ENCODE measurements at places on chromosomes 2 and 18.

- DNase-seq = peak; percentile 27
These were observed 479 bp downstream of the RAB11FIP5 start for GRCh38 chr2:73112026-73112912.

- DNase-seq = no peak
These were observed 322.3 kb upstream of the EPAS1 start for GRCh38 chr2:45974762-45975408.

DNA sequence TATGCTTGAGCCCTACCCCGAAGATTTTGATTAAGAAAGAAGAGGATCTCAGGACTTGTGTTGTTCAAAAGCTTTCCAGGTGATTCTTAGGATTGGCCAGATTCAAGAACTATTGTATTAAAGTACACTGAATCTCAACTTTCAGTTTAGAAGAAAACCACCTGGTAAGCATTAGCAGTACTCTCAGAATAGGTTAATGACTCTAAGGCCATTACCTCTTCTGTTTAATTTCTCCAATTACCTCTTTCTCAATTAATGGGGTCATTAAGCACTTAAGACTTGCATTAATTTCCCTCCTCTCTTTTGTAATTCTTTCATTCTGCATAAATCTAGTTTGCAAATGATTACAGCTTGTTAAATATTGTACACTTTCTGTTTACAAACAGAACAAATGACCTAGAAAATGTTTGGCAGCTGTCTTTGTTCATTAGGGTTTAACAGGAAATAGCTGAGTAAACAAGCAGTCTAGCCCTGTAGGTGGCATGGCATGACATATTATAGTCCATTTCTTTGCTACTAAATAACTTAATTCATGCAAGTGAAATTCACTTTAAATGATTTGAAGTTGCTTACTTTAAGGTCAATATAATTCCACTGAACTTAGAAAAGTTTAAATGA is 20.4 kb upstream of the TDRD15 start:
- peak; percentile 26 for DNase-seq

DNA sequence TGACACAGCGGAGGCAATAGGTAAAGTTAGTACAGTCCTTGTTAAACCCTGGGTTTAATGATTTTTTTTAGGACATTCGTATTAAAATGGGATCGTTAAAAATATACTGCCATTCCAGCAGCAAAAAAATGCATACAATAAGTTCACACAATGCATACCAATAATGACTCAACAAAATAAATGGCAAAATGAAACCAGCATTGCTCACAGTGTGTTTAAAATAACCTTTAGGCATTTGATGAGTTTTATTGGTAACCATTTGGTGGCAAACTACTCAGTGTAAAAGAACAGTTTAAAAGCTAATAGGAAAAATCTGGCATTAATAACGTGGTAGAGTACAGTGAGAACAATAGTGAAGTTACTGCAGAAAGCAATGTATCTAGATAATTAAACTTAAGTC is 539.0 kb upstream of the PIK3C3 start:
- no peak for DNase-seq

GRCh38 chr2:83359336-83359735 is 1099.7 kb downstream of the SUCLG1 start:
- DNase-seq = no peak

DNA sequence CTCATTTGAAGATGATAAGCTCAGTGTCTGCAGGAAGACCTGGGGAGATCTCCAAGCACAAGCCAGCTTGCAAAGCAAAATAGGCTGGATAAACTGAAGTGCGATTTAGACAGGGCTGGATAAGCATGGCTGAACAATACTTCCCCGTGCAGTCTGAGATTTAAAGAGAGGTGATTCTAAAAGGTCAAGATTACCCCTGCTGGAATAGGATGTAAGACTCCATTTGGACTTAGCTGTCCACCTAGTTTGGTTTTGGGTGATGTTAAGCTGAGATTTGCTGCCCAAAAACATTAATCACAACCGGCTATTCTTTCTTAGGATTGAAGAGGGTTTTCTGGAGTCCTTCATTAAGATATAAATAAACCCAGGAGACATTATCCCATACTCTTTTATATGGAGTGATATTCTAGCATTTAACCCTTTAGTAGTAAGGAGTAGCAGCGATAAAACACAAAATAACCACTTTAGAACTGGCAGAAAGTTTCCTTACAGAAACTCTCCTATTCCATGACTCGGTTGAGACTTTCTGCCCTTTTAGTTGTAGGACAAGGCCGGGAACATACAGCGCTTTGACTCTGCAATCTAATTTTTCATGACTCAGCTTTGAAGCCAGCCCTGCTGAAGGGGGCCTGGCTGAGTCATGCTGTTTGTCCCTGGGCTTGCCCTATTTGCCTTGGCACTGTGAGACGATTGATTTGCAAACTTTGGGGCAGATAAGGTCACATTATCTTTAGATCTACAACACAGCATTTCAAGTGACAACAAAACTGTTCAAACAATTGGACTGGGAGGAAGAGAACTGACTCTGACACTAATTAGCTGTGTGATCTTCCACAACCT is 238.2 kb downstream of the GCA start:
- peak; percentile 6 for DNase-seq

- DNase-seq = no peak
These were observed 65.3 kb upstream of the EPB41L5 start for GRCh38 chr2:119947535-119947934.

GRCh38 chr2:44051593-44052347 is 56.0 kb upstream of the LRPPRC start:
- peak; percentile 63 for DNase-seq

GRCh38 chr18:21664069-21664468 is 40.5 kb downstream of the ABHD3 start:
- no peak for DNase-seq

DNA sequence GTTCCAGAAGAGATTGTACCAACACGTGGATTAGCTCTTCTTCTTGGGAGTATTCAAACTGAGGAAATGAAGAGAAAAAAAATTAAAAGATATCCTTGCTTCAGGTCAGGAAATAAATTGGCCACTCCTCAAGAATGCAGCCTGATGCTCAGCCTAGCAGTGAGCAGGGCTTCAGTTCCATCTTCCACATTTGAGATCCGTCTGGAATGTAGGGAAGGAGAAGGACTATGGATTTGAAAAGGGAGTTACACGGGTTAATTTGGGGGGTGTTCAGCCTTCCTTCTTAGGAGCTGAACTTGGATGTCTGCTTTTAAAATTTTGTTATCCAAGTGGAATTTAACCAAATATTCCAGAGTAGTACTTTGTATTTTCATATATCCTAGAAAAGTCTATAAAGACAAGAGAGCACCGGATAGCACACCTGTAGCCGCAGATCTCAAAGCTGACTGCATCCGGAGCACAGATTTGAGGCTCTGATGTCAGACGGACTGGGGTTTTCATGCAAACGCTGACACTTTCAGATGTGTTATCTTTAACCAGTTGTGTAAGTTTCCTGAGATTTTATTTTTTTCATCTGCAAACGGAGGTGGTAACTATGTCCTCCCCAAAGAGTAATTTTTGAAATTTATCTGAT is 99.3 kb downstream of the COPS8 start:
- DNase-seq = no peak

- no peak for DNase-seq
These were observed 49.6 kb upstream of the CHMP1B start for GRCh38 chr18:11801573-11801972.

GRCh38 chr2:43135583-43135982 is 90.8 kb downstream of the ZFP36L2 start:
- DNase-seq = no peak

- no peak for DNase-seq
These were observed 280.1 kb upstream of the STON1 start for GRCh38 chr2:48249631-48250473.

- no peak for DNase-seq
These were observed 37.5 kb upstream of the SMCHD1 start for GRCh38 chr18:2618009-2618408.

- DNase-seq = no peak
These were observed 265.0 kb upstream of the SLC8A1 start for GRCh38 chr2:40716879-40717278.

GRCh38 chr2:216540920-216541319 is 42.3 kb downstream of the RPL37A start:
- no peak for DNase-seq

- no peak for DNase-seq
These were observed 17.7 kb upstream of the IGFBP2 start for GRCh38 chr2:216615298-216616082.
